Camera-type eye (tissue), 1 donor: ENCODE measurements at places on chromosomes 12 and 14. TPM values are rescaled to one million over a fixed set of nuclear protein-coding genes. Genes with fewer than 3 reads are reported as not detected.

Gene RTN1
- total RNA-seq, result 88.2 TPM

Gene TRHDE
- 23.5 TPM for total RNA-seq

Gene TESPA1
- 0.71 TPM for total RNA-seq

Gene KRT6A
- 1.2 TPM for total RNA-seq

Gene HAL
- 0.49 TPM for total RNA-seq

Gene AICDA
- total RNA-seq, result 0.66 TPM

Gene KRT2
- not detected for total RNA-seq

Gene FOXG1
- 1.2 TPM for total RNA-seq

Gene ABCD2
- total RNA-seq, result 5.6 TPM

Gene PRICKLE1
- total RNA-seq, result 21.8 TPM

Gene NUAK1
- 27.2 TPM for total RNA-seq

Gene GPR84
- total RNA-seq, result 0.16 TPM
